SJCRH30 (cell line): ENCODE measurements at places on chromosomes 16 and 17.

DNA sequence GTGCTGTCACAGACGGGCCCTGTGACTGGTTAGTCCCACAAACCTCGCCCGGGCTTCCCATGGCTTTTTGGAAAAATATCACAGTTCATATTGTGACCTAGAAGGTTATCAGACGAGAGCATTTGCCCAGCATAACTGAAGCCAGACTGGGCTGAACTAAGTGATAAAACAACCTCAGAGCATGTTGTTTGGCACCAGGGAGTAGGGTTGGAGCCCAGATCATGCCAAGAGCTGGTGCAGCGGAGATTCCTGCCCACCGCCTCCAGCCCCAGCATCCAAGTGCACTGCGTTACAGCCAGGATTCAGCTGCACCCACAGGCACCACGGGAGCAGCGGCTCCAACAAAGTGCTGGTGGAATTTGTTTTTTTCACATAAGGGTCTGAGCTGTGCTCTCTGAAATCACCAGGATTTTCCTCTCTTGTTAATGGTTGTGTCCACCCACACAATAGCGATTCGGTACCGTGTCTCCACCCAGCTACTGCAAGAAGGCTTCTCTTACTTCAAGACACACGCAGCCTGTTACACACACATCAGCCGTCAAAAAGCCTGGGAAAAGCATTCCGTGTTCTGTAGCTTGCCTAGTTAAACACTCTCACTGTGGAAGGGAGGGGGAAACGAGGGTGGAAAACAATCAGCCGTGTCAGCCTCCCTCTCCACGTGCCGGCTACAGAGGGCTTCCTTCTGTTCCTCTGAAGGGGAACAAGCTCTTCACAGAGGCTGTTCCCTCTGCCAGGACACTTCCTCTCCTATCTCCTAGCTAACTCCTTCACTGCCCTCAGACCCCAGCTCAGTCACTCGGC lies 273.8 kb downstream of the C16orf95 start:
- no peak for DNase-seq

DNA sequence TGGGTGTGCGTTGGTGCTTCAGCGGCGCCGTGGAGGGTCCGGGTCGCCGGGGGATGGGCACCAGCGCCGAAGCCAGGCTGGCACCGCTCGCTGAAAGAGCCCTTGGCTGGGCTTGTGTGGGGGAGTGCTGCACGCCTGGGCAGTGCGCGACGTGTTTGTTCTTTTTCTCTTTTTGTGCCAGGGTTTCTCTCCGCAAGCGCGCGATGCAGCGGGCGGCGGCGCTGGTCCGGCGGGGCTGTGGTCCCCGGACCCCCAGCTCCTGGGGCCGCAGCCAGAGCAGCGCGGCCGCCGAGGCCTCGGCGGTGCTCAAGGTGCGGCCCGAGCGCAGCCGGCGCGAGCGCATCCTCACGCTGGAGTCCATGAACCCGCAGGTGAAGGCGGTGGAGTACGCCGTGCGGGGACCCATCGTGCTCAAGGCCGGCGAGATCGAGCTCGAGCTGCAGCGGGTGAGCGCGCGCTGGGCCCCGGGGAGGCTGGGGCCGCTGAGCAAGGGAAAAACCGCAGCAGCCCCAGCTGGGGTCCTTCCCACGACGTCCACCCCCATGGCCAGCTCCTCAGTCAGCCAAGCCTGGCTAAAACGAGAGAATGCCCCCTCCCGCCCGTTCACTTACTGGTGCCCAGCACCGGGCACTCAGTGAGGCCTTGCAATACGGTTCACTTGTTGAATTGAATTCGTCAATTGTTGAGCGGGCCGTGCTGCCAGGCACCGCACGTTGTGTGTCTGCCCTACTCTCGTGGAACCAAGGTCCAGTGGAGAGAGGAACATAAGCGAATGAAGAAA lies 541 bp downstream of the GPT2 start:
- no peak for DNase-seq

DNA sequence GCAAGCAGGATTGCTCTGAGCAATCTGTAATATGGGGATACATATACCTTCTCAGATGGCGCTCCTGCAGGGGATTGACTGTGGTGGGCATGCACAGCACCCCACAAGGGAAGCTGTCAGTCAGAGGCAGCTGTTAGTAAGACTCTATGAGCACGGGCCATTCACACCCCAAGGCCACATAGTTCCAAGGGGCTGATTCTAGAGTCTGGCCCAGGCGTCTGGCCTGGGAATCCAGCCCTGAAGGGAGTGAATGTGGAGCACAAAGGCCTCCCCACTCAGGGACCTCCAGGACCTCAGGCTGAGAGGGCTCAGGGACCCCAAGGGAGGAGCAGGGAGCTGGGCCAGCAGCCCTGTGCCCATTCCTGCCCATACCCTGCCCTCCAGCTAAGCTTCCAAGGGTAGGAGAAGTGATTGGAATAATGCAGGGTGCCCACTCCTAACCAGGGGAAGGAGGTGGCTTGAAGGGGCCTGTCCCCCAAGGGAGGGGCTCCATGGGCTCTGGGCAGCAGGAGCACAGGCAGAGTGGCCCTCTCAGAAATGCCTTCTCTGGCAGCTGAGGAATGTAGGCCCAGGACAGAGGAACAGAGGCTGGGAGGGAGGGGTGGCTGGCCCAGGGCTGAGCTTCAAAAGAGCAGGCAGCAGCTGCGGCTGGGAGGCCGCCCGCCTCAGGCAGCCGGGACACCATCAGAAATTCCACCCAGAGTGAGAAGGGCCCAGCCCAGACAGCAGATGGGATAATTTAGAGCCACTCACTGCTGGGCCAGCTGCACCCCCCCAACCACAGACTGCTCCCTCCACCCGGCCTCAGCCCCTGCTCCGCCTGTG lies 48.9 kb upstream of the MRPS23 start:
- peak; percentile 96 for DNase-seq

DNA sequence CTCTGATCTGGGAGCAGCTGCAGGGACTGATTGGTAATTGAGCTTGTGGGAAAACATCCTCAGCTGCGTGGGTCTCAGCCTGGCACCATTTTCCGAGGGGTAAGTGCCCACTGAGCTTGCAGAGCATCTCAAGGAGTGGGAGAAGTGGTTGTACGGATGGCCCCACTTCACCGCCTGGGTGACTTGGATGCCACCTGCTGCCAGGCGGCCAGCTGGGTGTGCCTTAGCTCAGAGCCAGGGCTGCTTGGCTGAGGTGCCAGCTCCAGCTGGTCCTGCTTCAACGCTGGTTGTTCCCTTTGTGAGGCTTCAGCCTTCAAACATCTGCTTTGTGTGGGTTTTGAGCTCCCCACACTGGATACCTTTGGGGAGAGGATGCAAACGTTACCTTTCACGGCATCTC lies 482.7 kb upstream of the EEF2KMT start:
- DNase-seq: no peak

GRCh38 chr16:10931977-10932632 lies 10.2 kb downstream of the DEXI start:
- no peak for DNase-seq

DNA sequence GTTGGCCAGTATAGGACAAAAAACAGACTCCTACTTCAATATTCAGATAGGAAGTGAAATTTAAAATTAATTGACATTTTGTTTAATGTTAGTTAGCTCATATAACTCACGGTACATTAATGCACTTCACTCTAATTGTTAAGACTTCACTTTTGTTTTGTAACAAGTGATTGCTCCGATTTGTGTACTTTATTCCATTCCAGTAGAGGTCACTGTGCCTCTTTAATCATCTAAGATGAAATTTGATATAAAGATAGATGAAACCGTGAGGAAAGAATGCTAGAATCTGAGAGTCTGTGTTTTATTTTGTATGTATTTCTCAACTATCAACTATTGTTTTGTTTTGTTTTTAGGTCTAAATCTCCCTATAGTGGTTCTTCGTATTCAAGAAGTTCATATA lies 29.0 kb downstream of the RBBP6 start:
- DNase-seq: peak; percentile 11

DNA sequence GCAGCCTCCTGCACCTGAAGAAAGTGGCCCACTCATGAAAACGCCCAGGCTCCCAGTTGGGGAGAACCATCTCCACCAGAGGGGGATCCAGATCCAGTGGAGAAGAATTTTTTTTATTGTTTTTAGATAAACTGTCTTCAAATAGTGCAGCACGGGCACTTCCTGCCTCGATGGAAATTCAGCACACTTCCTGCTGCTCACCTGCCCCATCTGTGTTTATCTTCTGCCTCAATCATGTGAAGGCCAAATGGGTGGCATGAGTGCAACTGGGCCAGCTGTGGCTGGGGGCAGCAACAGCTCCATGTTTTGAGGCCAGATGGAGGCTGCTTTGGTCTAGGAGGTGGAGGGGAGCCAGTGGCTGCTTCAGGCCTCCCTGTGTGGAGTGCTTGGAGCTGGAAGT lies 75.9 kb upstream of the WSB1 start:
- no peak for DNase-seq

GRCh38 chr16:49497466-49497865 lies 123.9 kb downstream of the C16orf78 start:
- DNase-seq: no peak

- no peak for DNase-seq
Measured at GRCh38 chr17:76826330-76827068, 41.7 kb upstream of the MGAT5B start.

- DNase-seq: no peak
Measured at GRCh38 chr17:43769859-43770258, 8.9 kb downstream of the DUSP3 start.
